Fibroblast of villous mesenchyme (primary cell): ENCODE measurements at places on chromosomes 12 and 14. TPM values are rescaled to one million over a fixed set of nuclear protein-coding genes. Genes with fewer than 3 reads are reported as not detected.

Gene IFNG
- not detected in 2 replicates for total RNA-seq

Gene RPGRIP1
- total RNA-seq, result under 0.01 TPM in 1 of 2 replicates, not detected in the other

DNA sequence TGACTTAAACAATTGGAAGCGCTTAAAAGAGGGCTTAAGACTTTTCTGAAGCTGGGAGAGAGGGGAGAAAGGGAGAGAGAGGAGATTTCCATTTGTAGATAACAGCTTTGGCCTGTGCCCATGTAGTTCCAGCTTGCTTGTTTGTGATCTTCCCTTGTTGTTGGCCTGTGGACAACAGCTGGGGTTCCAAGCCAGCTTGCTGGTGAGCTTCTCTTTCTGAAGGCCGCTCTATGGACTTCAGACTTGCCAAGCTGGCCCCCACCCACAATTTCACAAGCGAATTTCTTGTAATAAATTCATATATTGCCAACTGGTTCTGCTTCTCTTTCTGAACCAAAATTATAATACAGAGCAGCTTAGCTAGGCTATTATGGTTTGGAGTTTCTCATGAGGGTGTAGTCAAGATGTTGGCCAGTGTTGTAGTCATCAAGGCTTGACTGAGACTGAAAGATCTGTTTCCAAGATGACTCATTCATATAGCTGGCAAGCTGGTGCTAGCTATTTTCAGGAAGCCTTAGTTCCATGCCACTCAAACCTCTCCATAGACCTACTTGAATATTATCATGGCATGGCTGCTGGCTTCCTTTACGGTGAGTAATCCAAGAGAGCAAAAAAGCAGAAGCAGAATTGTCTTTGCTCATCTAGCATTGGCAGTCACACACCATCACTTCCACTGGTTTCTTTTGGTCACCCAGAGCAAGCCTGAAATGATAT is 89.4 kb downstream of the ATP23 start:
- no peak for DNase-seq

DNA sequence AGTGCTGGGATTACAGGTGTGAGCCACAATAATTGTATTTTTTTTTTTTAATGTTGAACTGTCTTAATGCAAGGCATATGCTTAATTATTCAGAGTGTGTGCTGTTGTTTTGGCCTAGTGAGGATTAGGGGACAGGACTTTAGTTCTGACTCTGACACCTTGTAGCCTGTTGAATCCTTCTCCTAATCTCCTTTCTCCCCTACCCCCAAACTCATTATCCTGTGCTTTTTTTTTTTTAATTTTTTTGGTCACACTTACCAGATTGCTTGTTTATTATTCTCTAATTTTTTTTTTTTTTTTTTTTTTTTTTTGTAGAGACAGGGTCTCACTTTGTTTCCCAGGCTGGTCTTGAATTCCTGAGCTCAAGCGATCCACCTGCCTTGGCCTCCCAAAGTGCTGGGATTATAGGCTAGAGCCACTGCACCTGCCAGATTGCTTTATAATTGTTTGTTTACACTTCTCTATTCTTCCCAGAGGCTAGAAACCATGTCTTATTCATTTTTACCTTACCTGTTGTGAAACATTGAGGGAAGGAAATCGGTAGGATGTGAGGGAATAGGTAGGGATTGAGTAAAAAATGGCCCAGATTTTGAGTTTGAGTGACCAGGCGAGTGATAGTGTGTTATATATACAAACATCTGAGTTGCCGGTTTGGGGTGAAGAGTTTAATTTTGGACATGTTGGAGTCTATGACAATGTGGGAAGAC is 32.2 kb downstream of the DIP2B start:
- no peak for DNase-seq

- peak; percentile 70 for DNase-seq
Observed at GRCh38 chr12:26746121-26746714, 86.8 kb downstream of the ITPR2 start.

GRCh38 chr12:93369505-93369904 is 8.2 kb upstream of the NUDT4 start:
- no peak for DNase-seq

DNA sequence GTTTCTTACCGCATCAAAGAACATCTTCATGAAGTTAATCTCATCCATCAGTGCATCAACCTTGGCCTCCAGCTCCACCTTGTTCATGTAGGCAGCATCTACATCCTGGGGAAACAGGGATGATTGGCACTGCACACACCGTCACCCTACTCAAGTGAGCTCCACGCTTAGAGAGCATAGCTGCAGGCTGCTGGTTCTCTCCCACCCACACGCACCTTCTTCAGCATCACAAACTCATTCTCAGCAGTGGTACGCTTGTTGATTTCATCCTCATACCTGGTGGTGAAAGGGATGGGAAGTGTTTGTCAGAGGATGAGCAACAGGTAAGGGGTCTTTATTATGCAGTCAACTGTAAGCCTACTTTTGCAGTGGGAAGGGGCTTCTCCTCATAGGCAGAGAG is 2.3 kb downstream of the KRT5 start:
- no peak for DNase-seq

DNA sequence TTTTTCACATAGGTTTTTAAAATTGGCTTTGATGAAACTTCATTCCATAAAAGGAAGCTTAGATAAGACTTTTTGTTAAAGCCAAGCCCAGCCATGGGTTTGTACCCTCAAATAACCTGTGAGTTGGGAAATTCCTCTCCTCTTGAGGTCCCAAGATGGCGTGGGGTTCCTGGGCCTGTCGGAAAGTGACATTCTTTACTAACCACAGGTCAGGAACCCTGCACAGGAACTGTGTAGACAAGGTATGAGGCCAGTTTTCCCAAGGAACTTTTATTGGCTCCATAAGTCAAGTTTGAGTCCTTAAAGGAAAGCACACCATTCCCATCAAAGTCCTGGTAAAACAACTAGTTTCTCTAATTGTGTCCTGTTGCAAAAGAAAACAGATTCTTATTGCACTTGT is 65.0 kb upstream of the AMN start:
- DNase-seq, result peak; percentile 39

Gene ACVRL1
- total RNA-seq, result 10.8 and 18.0 TPM in 2 replicates

DNA sequence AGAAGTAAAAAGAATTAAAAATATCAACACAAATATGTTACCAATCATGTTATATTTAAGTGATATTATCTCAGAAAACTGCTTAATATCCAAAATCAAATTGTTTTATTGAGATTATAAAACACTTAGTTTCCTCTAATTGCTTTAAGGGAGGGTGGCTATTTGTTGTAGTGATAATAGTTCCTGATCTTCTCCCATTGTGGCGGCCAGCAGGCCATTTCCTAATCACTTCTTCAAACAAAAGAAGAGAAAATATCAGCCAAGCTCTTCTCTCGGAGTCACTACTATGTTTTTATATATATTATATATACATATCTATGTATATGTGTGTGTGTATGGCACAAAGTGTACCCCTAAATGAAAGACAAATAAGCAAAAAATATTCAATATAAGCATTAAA is 31.5 kb downstream of the ERO1A start:
- no peak for DNase-seq

Gene SERPINA4
- total RNA-seq, result not detected in 2 replicates

DNA sequence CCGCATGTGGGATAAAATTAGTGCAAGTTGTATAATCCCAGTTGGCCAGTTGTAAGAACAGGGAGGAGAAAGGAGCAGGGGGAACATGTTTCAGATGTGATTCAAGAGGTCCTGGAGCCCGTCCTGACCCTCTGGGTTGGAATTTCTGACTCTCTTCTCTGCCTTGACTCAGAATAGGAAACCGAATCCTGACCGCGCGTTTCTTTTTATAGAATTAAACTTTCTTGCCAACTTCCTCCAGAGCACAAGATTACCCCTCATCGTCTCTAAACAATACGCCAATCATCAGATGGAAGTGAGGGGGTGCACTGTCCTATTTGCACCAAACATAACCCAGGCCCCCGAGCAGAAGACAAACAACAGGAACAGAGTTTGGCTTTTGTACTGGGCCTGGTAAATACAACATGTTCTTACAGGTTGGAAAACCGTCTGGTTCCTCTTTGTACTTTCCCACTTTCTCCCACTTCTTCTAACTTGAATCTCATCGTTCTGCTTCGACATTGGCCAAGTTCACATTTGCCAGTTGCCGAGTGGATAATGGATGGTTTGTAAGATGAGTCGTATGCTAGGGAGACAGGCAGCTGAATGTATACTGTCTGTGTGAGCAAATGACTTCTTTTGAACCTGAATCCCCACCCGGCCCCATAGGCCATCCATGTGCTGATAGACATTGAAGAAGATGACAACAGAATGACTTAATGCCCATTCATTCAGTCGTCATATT is 42.6 kb upstream of the MED13L start:
- peak; percentile 80 for DNase-seq

DNA sequence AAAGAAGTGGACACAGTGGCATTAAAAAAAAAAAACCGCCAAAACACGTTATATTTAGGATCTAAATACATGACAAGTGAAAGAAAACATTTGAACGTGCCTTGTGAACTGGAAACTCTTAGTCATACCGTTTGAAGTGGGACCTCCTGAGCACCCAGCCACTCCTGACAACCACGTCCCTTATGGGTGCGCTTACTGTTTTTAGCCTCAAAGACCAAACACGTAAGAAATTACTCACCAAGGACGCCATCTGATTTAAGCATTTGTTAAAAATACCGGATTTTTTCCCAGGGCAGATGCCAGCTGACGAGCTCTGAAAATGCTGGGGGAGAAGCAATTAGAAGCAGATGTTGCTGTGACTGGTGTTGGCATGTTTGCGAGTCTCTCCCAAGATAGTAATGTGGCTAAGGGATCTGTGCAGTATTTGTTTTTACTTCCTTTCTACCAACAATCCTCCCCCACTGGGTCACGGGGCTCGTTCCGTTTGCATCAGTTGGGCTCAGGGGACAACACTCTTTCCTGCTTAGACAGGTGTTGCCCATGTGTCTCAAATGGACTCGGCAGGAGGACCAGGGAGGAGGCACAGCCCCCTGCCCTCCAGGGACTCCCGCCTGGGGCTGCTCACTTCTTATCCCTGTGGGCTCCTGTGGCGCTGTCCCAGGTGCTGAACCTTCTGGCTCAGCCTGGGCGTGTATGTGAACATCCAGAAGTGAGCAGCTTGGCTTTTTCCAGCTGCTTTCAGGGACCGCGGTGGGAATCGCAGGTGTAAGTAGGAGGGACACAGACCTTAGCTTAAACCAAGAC is 101.0 kb downstream of the BEGAIN start:
- peak; percentile 84 for DNase-seq

- DNase-seq, result peak; percentile 81
Observed at GRCh38 chr14:75559451-75560222, 18.8 kb upstream of the FLVCR2 start.

GRCh38 chr14:34030864-34031263 is 80.0 kb upstream of the EGLN3 start:
- DNase-seq, result peak; percentile 84

Gene BCL11B
- total RNA-seq, result not detected in 2 replicates

DNA sequence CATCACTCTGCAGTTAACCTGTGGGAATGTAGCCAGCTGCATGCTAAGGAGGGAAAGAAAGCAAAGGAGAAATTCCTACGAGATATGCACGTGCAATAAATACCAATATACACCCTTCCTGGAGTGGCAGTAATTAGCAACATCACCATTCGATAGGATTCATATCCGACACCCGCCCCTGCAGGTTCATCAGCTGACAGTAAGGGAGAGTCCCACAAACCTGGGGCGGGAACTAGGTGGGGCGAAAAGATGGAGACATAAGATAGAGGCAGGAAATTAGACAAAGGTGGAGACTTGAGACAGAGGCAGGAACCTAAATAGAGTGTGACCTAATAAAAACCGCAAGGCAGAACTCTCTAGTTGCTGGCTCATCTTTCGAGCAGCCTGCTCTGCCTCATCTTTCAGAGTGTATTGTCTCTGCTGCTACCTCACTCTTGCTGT is 51.6 kb downstream of the PLEKHG3 start:
- DNase-seq, result peak; percentile 55

DNA sequence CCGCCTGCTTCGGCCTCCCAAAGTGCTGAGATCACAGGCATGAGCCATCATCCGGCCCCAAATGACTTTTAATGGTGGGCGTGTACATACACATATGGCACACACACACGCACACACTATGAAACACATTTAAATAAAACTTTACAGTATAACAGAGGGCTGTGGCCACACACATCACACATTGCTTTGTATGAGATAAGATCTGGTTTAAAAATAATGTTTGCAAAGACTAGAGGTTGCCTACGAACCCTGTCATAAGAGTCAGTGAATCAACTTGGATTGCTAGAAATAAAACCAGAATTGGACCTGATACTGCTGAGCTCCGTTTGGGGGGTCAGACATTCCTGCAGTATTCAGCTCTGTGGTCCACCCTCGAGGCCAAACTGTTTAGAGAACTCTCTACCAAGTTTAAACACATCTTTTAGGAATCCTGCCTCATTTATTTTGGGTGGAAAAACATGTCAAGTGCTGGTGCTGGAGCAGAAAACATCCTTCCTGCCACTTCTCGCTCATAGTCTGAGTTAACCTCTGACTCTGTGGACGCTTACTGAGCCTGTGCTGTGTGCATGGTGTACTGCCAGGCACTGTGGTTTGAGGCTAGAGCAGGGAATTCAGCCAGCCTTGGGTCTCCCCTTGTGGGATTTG is 47.8 kb upstream of the EML1 start:
- DNase-seq, result peak; percentile 69

Gene KRT72
- total RNA-seq, result not detected in 2 replicates

Gene ZFHX2
- total RNA-seq, result under 0.01 TPM in 2 replicates

Gene FMNL3
- 22.5 and 28.7 TPM in 2 replicates for total RNA-seq

GRCh38 chr12:17159506-17160300 is 553.7 kb upstream of the LMO3 start:
- no peak for DNase-seq

DNA sequence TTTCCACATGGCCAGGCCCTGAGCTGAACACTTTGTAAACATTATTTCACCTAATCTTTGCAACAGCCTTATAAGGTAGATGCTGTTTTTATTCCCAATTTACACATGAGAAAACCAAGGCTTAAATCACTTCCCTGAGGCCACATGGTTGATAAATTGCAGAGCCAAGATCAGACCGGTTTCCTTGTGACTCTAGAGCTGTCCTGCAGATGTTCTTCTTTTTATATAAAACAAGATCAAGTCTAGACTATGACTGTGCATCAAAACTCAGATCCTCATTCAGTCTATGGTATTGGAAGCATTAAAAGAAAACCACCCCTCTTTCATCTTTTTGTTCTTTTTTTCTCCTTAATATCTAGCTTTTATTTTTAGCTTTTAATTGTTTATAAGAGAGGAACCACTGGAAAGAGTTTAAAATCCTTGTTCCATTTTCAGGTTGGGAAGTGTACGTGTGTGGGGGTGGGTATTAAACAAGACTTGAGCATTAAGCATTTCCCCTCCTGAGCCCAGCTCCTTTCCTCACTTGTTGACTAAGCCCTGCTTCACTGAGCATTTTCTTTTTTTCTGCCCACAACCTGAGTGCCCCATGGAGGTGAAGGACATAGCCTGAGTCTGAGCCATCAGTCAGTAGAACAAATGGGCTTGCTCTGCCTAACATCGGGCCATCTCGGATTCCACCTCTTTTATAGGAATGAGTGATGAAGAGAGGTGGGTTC is 45.4 kb downstream of the GPATCH2L start:
- no peak for DNase-seq

Gene PRPH
- total RNA-seq, result under 0.01 TPM in 1 of 2 replicates, not detected in the other

- DNase-seq, result no peak
Observed at GRCh38 chr14:92581966-92582566, 68.5 kb downstream of the RIN3 start.

DNA sequence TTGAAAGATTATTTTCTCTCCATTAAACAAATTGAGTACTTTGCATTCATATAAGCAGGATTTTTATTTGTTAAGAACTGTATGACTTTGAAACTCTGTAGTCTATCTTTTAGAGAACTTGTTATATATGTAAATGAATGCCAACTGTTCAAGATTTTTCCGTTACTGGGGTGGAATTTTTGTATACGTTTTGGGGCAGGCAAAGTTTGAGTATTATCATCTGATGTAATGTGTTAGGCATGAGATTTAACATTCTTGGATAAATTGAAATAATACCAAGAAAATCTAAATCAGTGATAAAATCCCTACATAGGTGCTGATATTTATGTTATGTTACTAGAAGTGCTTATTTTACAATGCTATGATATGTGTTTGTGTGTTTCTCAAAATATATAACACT is 8.4 kb downstream of the CNOT2 start:
- DNase-seq, result no peak
